ENCODE measurements at places on chromosomes 2 and 18.
A peak's percentile ranks its signal among the peaks of the same experiment; 100 is the strongest.

- DNase-seq: no peak
Observed at GRCh38 chr18:6404834-6405233, 9.9 kb downstream of the L3MBTL4 start.

DNA sequence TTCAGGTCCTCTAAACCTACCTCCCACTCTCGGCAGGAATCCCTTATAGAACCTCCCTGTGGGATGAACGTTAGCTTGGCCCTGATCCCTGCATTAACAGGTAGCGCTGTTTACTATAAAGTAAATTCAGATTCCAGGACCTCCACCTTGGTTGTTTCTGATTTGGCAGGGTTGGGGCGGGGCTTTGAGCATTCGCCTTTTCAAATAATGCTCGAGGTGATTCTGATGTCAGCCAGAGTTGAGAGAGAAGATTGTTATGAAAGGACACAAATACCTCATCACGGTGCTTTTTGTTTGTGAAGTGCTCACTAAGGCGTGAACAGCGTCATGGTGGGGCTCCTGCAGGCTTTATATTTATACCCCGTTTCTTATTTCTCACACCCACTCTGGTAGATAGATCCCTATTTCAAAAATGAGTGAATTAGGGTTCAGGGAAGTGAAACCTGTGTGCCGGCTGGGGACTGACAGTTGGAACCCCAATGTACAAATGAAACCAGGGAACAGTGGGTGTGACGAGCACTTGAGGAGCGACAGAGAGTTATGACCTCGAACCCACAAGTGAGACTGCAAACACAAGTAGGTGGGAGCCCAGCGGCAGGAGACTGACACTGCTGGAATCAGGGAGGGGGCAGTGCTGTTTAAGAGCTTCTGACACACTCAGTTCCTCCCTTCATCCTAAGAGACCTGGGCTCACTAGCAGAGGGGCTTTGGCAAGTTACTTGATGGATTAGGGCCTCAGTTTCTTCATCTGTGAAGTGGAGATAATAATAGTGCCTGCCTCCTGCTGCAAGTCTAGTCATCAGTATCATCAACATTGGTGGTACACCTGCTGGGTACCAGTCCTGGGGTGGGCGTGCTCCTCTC is 14.2 kb upstream of the CXCR4 start:
- DNase-seq: peak; percentile 77

- no peak for DNase-seq
Observed at GRCh38 chr2:138060301-138060635, 96.0 kb downstream of the HNMT start.

DNA sequence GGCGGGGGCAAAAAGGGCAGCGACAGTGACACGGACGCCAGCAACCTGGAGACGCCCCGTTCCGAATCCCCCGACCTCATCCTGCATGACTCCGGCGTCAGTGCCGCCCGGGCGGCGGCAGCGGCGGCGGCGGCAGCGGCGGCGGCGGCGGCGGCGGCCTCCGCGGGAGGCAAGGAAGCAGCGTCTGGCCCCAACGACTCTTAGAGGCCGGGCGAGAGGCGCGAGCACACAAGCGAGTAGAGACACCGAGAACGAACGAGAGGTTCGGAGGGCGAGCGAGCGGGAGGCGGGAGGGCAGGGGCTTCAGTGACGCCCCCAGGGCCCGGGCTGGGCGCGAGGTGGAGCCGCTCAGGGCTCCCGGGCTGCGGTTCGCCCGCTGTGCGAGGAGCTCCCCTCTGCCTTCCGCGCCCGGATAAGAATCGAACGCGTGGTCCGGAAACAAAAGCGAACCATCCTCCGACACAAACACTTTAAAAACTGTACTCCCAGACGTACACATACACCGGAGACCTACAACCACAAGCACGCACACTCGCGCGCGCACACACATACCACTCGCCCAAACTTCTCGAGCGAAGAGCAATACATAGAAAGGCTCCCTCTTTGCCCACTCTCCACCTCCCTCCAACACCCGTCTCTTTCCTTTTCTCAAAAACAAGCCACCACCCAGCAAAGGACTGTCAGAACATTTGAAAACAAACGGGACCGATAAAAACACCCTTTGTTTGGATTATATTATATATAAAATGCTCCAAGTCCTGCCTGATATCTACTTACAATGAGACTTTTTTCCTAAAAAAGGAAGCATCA is 2.8 kb downstream of the SP9 start:
- peak; percentile 58 for DNase-seq

DNA sequence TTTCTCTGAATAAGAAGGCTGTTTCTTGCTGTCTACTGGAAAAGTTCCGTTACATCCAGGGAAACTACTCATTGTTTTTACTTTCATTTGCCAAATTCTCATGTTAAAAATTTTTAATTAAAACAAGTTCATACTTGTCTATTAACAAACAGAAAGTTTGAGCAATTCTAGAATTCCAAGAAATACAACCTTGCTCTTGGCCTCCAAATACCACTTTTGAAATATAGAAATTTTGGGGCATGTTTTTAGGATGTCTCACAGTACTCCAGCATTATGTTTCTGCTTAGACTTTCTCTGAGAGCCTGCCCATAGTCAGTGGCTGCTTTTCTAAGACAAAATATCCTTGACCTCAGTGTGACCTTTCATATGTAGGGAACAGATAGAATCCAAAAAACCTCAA is 228.7 kb upstream of the RND3 start:
- no peak for DNase-seq

- no peak for DNase-seq
Observed at GRCh38 chr2:225431105-225431863, 31.8 kb downstream of the NYAP2 start.

DNA sequence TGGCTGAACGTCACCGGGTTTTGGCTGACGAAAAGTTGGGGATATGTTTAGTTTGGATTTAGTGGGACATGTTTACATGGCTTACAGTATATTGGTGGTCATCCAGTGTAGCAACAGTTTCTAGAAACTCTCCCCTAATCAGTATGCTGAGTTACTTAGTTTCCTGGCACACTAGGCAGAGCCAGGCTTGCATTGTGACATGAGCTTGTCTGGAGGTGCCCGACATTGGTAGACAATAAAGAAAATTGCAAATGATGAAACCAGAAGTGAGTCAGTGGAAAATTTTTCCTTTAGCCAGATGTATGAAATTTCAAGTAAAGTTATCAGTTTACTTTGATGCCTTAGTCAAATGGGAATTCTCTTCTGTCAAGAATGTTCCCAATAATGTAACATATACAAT is 276.1 kb downstream of the RDH14 start:
- no peak for DNase-seq

GRCh38 chr18:48455555-48456478 is 46.6 kb upstream of the ZBTB7C start:
- DNase-seq: peak; percentile 52

GRCh38 chr2:212548455-212548819 is 9.8 kb upstream of the ERBB4 start:
- no peak for DNase-seq

- no peak for DNase-seq
Observed at GRCh38 chr18:25364732-25365131, 12.8 kb upstream of the ZNF521 start.

Data from activated T-cell treated with anti-CD3 and anti-CD28 coated beads, Interleukin-2, amount 50 U/mL, for 48 hours (primary cell).